Right atrium auricular region (tissue), 2 donors: ENCODE measurements at places on chromosomes 12 and 14. TPM values are rescaled to one million over a fixed set of nuclear protein-coding genes. Genes with fewer than 3 reads are reported as not detected.

KRT82 gene
- not detected for total RNA-seq

CCDC63 gene
- total RNA-seq: not detected

HAL gene
- 0.93 TPM for total RNA-seq

B4GALNT1 gene
- 4.4 TPM for total RNA-seq

DIP2B gene
- total RNA-seq: 15.2 TPM

KLHL33 gene
- total RNA-seq: 0.44 TPM

SLC7A8 gene
- total RNA-seq: 23.7 TPM

AKAP3 gene
- 0.79 TPM for total RNA-seq

RNASE2 gene
- total RNA-seq: 4.1 TPM
